Suprapubic skin (tissue), 4 donors: ENCODE measurements at places on chromosomes 1 and 21.
A peak's percentile ranks its signal among the peaks of the same experiment; 100 is the strongest.

- H3K4me3 ChIP-seq: peak overlapping the region; percentile 56
- no peaks in the 10 kb centered on the region for H3K36me3 ChIP-seq
- H3K4me1 ChIP-seq: peaks cover 8% of the 10 kb centered on the region
- H3K27ac ChIP-seq: peak overlapping the region; percentile 89
- H3K27me3 ChIP-seq: peaks cover 7% of the 10 kb centered on the region
Observed at GRCh38 chr1:78492386-78492950, 1.7 kb downstream of the PTGFR start.

GRCh38 chr1:218330043-218330623, 15.0 kb upstream of the TGFB2 start:
- peaks cover 3% of the 10 kb centered on the region for H3K4me1 ChIP-seq
- no peak for DNase-seq
- no peaks in the 10 kb centered on the region for H3K36me3 ChIP-seq

DNA sequence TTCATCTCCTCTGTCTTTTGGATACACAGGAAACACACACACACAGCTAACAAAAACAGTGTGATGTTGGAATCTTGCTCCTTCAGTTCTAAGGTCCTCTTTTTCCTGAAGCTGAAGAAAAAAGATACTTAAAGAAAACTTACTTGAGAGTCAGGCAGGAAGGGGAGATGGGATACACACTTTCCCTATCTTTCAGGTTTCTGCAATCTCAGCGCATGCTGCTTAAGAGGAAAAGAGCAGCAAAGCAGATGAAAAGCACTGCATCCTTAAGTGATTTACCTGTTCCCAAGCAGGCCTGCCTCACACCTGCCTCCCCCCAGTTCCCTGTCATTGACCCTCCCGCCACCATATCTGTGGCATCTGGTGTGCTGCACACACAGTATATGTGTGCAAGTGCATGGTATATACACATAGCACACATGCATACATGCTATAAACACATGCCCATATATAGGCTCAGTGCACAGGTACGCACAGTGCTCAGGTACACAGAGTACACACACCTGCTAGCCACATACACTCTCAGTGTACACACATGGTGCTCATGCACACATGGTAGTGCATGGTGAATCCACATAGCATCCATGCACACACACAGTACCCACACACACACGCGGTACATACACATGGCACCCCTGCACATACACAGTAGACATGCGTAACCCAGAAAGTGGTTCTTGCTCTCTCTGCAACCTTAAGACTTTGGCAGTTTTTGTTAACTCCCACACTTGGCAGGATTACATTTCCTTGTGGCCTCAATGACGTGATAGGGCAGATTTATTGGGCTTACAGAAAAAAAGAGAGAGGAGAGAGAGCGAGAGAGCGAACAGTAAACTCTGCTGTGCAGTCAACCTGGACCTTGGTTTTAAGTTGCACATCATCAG, 166.9 kb downstream of the TOMM20 start:
- H3K27me3 ChIP-seq: no peaks in the 10 kb centered on the region
- DNase-seq: peak; percentile 56
- peak overlapping the region; percentile 82 for H3K27ac ChIP-seq
- H3K36me3 ChIP-seq: no peaks in the 10 kb centered on the region
- peaks cover 55% of the 10 kb centered on the region for H3K4me1 ChIP-seq

- no peaks in the 10 kb centered on the region for H3K27me3 ChIP-seq
- no peaks in the 10 kb centered on the region for H3K36me3 ChIP-seq
- H3K4me3 ChIP-seq: no peak overlapping the region
- H3K27ac ChIP-seq: no peak overlapping the region
Observed at GRCh38 chr1:236457775-236458174, 63.7 kb downstream of the EDARADD start.

DNA sequence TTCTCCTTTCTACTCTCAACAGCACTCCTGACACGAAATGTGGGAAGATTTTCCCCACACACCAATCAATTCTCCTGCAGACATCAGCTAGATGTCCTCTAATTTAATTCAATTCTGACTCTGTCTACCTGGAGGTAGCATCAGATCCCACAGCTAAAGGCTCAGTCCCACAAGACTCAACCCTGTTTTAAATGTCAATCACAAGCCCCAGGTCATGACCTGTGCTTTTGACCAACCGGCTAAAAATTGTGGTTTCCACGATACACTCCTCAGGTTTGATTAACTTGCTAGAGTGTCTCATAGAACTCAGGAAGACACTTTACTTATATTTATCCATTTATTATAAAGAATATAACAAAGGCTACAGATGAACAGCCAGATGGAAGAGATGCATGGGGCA, 27.4 kb downstream of the IL23R start:
- no peaks in the 10 kb centered on the region for H3K36me3 ChIP-seq
- H3K4me3 ChIP-seq: no peak overlapping the region
- no peaks in the 10 kb centered on the region for H3K4me1 ChIP-seq
- DNase-seq: no peak
- no peaks in the 10 kb centered on the region for H3K27me3 ChIP-seq

DNA sequence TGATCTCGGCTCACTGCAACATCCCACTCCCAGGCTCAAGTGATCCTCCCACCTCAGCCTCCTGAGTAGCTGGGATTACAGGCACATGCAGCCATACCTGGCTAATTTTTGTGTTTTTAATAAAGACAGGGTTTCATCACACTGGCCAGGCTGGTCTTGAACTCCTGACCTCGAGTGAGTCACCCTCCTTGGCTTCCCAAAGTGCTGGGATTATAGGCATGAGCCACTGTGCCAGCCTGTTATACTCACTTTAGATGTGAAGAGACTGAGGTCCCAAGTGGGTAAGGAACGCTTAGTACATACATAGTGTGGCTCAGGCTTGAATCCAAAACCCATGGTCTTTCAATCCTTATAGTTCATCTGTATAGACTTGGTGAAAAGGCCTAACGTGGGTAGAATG, 63.7 kb upstream of the EPS8L3 start:
- no peaks in the 10 kb centered on the region for H3K36me3 ChIP-seq
- H3K4me3 ChIP-seq: no peak overlapping the region
- peaks cover 19% of the 10 kb centered on the region for H3K4me1 ChIP-seq

DNA sequence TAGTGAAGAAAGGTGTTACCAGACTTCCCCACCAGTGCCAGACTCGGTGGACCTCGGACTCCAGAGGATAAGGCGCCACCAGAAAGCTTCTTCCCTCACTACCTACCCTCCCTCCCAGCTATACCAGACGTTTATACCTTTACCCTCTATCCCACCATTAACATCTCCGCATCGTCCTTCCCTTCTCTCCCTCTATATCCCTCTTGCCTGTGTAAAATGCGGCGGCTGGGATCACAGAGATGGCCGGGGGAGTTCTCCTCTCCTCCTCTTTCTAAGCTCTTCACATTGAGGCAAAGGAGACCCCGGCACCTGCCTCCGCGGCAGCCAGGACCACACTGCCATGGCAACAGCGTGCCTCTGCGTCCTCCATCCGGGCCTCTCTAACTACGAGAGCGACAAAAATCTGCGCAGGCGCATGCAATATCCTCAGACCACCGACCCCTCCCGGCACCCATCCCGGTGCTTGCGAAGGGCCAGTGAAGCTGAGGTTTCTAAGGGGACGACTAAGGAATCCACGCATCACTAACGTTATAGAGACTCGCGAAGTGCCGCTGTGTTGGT, at the start of gene CCDC181:
Gene CCDC181, minus strand, starts transcription at position 394 of the 561 bp plus-strand sequence. CDS start 2,547 bp downstream, outside the sequence.
- no peaks in the 10 kb centered on the region for H3K36me3 ChIP-seq
- H3K27ac ChIP-seq: no peak within 1 kb of the TSS
- peaks cover 44% of the 10 kb centered on the region for H3K27me3 ChIP-seq
- peak within 1 kb of the TSS; percentile 42 for H3K4me3 ChIP-seq

- H3K27me3 ChIP-seq: no peaks in the 10 kb centered on the region
- peak overlapping the region; percentile 74 for H3K4me3 ChIP-seq
- peaks cover 19% of the 10 kb centered on the region for H3K36me3 ChIP-seq
- peak overlapping the region; percentile 80 for H3K27ac ChIP-seq
- DNase-seq: peak; percentile 96
Observed at GRCh38 chr1:207050480-207051190, 373 bp downstream of the YOD1 start.

DNA sequence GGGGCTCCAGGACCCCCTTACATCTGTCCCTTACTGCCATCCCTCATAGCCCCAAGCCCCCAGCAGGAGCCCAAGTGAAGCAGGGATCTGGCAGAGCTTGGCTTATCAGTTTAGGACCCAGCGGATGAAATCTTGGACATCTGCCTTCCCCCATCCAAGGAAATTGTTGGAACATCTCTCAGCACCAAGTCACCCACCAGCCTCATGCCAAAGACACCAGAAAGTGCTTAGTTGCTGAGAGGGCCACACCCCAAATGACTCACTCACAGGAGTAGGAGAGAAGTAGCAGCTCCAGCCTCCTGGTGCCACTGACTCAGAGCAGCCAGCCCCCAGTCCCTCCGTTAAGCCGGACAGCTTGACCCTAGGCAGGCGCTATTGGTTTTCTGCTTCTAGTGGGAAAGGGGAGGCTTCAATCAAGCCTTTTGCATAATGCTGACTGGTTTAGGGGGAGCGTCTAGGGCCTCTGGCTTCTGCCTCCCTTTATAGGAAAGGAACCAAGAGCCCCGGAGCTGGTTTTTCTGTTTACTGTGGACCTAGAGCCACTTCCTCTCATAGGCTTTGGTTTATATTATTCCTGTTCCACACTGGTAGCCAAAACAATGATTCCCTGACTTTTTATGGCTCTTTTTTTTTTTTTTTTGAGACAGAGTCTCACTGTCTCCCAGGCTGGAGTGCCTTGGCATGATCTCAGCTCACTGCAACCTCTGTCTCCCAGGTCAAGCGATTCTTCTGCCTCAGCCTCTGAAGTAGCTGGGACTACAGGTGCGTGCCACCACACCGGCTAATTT, 114.2 kb upstream of the IPO9 start:
- H3K4me1 ChIP-seq: peaks cover 76% of the 10 kb centered on the region
- peak; percentile 95 for DNase-seq
- H3K27ac ChIP-seq: peak overlapping the region; percentile 88
- H3K27me3 ChIP-seq: no peaks in the 10 kb centered on the region
- no peak overlapping the region for H3K4me3 ChIP-seq
- no peaks in the 10 kb centered on the region for H3K36me3 ChIP-seq

DNA sequence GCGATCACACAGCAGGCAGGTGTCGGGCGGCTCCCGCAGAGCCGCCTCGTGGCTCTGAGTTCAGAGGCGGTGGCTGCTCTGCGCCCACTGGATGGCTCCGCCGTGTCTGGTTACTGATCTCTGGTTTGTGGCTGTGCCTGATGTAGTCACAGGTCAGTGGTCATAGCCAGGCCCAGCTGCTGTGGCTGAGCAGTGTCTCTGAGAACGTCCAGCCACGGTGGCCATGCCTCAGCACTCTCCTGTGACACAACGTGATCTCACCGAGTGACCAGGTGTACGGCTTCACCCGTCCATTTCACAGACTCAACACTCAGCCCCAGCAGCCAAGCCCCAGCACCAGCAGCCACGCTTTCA, 61.2 kb downstream of the KCNN3 start:
- H3K36me3 ChIP-seq: no peaks in the 10 kb centered on the region
- peaks cover 7% of the 10 kb centered on the region for H3K27me3 ChIP-seq
- no peak overlapping the region for H3K4me3 ChIP-seq
